Stimulated activated CD8-positive, alpha-beta memory T cell treated with anti-CD3 and anti-CD28 coated beads, Interleukin-4, amount 100 ng/mL, for 4 hours (primary cell): ENCODE measurements at places on chromosomes 16 and 17.

DNA sequence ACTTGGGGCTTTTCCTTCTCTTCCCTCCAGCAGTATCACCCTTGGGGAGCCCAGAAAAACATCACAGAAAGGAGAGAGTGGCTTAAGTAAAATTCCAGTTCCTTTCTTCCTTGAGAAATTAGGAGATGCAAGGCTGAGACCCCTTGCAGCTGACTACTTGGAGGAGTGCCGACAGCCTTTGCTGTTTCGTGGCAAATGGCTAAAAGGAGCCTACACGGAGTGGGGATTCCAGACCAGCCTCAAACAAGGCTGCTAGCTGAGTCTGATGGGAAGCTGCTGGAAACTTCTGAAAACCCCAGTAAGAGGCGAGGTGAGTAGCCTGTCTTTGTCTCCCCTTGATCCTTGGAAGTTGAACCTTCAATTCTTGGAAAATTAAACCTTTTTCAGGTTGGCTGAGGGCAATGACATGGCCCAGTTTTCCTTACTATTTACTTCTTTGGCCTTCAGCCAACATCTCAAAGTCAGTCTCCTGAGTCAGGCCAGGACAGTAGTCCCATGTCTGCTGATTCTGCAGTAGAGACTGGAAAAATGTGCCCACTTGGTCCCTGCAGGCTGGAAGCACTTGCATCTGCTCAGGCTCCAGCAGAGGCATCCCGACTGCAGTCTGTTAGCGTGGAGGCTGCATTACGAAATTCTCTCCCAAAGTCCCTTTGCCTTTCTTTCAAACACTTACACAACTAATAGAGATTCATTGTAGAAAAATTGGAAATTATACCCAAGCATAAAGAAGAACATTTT lies 23.4 kb downstream of the SMIM36 start:
- no peak for DNase-seq

DNA sequence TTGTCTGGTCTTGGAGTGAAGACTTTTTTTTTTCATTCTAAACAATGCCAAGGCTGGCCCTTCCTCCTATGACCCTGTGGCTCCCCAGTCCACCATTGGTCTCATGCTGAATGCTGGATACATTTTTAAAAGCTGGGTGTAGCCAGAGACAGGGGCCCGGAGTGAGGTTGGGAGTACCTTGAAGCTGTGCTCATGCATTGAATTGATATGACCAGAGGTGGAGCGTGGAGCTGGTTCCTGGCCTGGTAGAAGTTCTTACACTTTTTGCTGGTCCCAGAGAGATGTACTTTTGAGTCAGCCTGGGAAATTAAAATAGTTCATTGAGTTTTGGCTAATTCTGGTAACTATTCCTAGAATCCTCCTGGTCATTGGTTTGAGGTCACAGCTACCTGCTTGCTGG lies 83.6 kb downstream of the CMIP start:
- DNase-seq = no peak

DNA sequence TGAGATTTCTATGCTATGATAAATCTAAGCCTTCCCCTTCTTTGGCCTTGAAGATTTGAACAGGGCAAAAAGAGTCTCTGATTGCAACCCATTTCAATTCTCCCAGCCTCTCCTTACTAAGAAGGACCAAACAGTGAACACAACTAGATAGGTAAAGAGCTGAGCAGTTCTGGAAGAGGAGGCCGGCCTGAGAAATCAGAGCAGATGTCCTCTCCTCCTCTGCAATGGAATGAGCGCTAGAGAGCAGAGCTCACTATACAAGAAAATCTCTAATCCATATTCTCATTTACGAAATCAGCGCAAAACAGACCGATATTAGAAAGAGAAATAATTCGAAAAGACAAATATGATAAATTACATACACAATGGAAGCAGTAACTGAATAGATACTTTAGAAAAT lies 124.2 kb downstream of the CDK5R1 start:
- no peak for DNase-seq

GRCh38 chr17:9521062-9521461 lies 54.6 kb downstream of the STX8 start:
- DNase-seq = no peak

DNA sequence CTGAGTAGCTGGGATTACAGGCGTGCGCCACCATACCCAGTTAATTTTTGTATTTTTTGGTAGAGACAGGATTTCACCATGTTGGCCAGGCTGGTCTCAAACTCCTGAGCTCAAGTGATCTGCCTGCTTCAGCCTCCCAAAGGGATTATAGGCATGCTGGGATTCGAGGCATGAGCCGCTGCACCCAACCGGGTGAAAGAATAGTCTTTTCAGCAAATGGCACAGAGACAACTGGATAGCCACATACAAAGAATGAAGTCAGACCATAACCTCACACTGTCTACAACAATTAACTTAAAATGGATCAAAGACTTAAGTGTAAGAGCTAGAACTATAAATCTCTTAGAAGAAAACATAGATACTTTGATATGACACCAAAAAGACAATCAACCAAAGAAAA lies 67.6 kb downstream of the TBC1D16 start:
- no peak for DNase-seq
